ENCODE measurements at places on chromosomes 4 and X.

- DNase-seq, result no peak
These were observed 185.7 kb upstream of the ATP6AP2 start for GRCh38 chrX:40395102-40395501.

GRCh38 chr4:147510962-147511668, 30.2 kb downstream of the EDNRA start:
- no peak for DNase-seq

GRCh38 chr4:188812644-188813043, 673.4 kb downstream of the TRIML1 start:
- DNase-seq, result no peak

DNA sequence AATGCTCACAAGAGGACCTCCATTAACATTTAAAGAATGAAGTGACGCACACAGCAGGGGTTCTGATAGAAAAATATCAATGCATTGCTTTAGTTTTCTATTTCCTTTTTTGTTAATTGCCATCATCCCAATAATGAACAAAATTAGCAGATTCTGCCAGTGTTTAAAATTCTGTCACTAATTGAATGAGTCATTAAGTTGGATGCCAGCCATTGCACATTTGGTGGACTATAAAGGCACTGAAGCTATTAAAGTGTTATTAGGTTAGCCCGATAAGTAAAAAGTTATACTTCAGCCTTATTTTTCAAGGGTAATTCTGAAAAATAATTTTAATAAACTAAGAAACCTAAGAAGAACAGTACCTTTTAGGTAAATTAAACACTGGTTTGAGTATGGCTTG, 53.1 kb downstream of the MAP3K15 start:
- no peak for DNase-seq

DNA sequence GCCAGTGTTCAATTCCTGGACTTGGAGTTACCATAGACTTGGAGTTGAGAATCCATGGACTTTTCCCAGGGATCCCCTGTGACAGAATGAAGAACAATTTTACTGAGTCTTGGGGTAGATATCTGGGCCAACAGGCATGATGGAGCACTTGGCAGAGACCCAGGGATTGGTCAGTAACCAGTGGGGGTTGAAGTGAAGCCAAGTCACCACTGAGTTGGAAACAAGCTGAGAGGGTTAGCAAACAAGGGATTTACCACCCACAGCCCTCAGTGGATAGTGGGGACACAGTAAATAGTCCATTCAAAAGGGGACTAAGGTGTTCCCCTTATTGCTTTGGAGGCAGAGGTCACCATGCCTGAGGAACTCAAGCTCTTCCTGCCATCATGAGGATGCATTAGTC, 281.7 kb downstream of the PPP1R2C start:
- DNase-seq, result no peak

GRCh38 chr4:78056265-78057129, 626 bp upstream of the FRAS1 start:
- no peak for DNase-seq

GRCh38 chrX:39674490-39675161, 423.1 kb downstream of the BCOR start:
- DNase-seq, result no peak

DNA sequence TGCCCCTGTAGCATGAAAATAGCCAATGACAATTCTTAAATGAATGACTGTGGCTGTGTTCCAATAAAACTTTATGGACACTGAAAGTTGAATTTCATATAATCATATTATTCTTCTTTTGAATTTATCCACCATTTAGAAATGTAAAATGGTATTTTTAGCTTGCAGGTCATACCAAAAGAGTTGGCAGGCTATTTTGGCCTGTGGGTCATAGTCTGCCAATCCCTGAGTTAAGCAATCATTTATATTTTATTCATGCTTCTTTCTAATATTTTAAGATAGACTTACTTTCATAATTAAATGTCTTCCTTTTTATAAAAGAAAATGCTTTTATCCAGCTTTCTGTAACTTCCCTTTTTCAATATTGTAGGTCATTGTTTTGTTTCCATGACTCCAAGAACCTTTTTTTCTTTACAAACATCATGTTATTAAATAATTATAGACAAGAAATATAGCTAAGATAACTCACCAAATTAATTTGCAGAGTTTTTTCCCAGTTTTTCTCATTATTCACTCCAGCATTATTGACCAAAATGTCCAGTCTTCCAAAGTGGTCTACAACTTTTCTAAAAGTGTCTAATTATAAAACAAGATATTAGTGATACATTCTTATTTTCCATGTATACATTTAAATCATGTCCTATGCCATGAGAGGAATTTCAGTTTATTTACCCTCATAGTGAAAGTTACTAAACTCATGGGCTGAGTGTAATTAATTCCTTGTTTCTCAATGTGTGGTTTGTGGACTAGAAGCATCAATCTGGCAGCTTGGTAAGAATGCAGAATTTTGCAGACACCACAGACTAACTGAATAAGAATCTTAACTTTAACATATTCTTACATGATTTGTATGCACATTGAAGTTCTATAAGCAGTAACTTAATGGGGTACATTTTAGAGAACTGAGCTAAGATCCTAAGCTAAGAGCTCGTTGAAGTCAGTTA, 4.5 kb downstream of the HPGD start:
- DNase-seq, result no peak

DNA sequence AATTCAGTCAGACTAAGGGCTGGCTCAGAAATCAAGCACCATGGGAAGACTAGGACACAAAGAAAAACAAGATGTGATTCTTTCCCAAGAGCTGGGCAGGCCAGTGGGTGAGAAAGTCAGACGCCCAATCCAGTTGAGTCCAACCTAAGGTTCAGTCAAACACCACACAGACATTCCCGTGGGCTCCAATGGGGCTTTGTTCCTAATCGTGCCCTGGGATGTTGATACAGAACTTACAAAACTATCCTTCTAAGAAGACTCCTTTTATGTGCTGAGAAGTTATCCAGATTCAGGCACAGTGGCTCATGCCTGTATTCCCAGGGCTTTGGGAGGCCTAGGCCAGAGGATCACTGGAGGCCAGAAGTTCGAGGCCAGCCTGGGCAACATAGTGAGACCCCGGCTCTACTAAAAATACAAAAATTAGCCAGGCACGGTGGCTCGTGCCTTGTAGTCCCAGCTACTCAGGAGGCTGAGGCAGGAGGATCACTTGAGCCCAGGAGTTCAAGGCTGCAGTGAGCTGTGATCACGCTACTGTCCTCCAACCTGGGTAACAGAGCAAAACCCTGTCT, 3.7 kb downstream of the BLOC1S4 start:
- DNase-seq, result no peak
